ENCODE measurements at places on chromosomes 3 and 15.

GRCh38 chr15:53963801-53964200, 14.4 kb upstream of the UNC13C start:
- no peak for DNase-seq

- DNase-seq: no peak
These were observed 299.3 kb downstream of the PLCL2 start for GRCh38 chr3:17183951-17184550.

- peak; percentile 56 for DNase-seq
These were observed 15.4 kb upstream of the PIK3CB start for GRCh38 chr3:138850151-138850550.

DNA sequence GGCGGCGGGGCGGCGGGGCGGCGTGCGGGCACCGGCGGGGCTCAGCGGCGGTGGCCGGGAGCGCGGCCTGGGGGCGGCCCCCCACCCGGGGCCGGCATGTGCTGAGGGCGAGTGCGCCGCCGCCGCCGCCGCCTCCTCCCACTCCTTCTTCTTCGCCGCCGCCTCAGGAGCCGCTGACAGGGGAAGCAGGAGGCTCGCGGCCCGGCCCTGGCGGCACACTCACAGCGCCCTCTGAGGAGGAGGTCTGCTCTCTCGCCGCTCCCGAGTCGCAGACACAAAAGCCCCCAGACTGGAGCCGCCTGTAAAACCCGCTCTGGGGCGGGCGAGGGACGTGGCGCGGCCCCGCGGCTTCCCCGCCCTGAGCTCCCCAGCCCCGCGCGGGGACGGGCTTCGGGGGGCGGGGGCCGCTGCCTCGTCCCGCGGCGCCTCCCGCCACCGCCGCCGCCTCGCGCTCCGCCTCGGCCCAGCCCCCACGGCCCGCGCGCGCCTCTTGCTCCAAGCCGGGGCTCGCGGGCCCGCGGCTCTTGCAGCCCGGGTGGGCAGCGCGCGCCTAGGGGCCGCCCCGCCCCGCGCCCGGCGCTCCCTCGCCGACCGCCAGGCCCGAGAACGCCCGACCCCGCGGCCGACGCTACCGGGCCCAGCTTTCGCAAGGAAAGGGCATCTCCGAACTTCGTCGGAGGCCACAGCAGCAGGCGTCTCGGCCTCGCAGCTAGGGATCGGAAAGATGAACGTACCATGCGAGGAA, at the start of gene PYGO1:
PYGO1 (minus strand) TSS at position 276 of the 745 bp plus-strand sequence. CDS start 462 bp downstream, outside the sequence.
- peak; percentile 64 for DNase-seq

GRCh38 chr3:106678657-106679390, 698.4 kb upstream of the CCDC54 start:
- DNase-seq: no peak

GRCh38 chr3:126924458-126924857, 58.5 kb upstream of the PLXNA1 start:
- no peak for DNase-seq

GRCh38 chr15:92934716-92935115, 34.6 kb downstream of the CHD2 start:
- no peak for DNase-seq

- peak; percentile 10 for DNase-seq
These were observed 130.2 kb upstream of the COL8A1 start for GRCh38 chr3:99508191-99508590.

Data from dermis microvascular lymphatic vessel endothelial cell (primary cell).